Caco-2 (cell line): ENCODE measurements at places on chromosomes 1 and 21. TPM values are rescaled to one million over a fixed set of nuclear protein-coding genes. Genes with fewer than 3 reads are reported as not detected.

- no peaks in the 10 kb centered on the region for H3K36me3 ChIP-seq
- DNase-seq = no peak
- H3K27ac ChIP-seq = no peak overlapping the region
- no peaks in the 10 kb centered on the region for H3K4me1 ChIP-seq
Measured at GRCh38 chr1:59078070-59078800, 218.7 kb upstream of the FGGY start.

DNA sequence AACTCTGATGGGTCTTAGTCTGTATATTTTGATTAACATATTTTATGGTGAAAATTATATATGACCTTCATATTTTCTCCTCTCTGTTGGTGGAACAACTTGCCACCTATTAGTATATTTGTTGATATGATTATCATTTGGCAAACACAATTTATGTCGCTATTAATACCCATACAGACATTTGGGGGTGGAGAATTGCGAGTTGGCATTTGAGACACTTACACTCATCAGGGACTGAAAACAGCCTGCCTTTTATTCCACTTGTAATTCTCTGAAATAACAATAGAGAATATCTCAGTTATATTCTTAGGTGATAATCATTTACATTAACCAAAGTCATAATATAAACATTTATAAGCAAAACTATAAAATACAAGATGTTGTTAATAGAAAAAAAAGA is 100.5 kb upstream of the RGS18 start:
- no peak for DNase-seq
- H3K36me3 ChIP-seq = no peaks in the 10 kb centered on the region
- H3K4me3 ChIP-seq = no peak overlapping the region
- peaks cover 10% of the 10 kb centered on the region; the same call in 1 of the 2 replicates for H3K4me1 ChIP-seq
- no peak overlapping the region for H3K27ac ChIP-seq
- H3K27me3 ChIP-seq = no peaks in the 10 kb centered on the region

GRCh38 chr1:178486100-178487069 is 10.4 kb downstream of the CLEC20A start:
- no peak overlapping the region for H3K4me3 ChIP-seq
- no peaks in the 10 kb centered on the region for H3K4me1 ChIP-seq
- no peaks in the 10 kb centered on the region for H3K36me3 ChIP-seq

The STUM gene
- total RNA-seq = 1.7 and 1.9 TPM in 2 replicates

- 0 out of 2 replicates have a peak, but pooled peaks cover 4% of the 10 kb centered on the region for H3K4me1 ChIP-seq
- H3K27ac ChIP-seq = no peak overlapping the region
- H3K36me3 ChIP-seq = no peaks in the 10 kb centered on the region
- DNase-seq = no peak
Measured at GRCh38 chr1:66984491-66984890, 59.7 kb downstream of the MIER1 start.

GRCh38 chr1:65044411-65044810 is 78.1 kb upstream of the JAK1 start:
- H3K27me3 ChIP-seq = no peaks in the 10 kb centered on the region
- DNase-seq = no peak
- no peak overlapping the region for H3K4me3 ChIP-seq
- no peak overlapping the region for H3K27ac ChIP-seq
- no peaks in the 10 kb centered on the region for H3K4me1 ChIP-seq
- H3K36me3 ChIP-seq = no peaks in the 10 kb centered on the region

The GBP4 gene
- total RNA-seq = not detected in 2 replicates
